Stimulated activated CD8-positive, alpha-beta memory T cell treated with anti-CD3 and anti-CD28 coated beads, Interleukin-7, amount 100 ng/mL, for 4 hours (primary cell): ENCODE measurements at places on chromosomes 7 and 10.

DNA sequence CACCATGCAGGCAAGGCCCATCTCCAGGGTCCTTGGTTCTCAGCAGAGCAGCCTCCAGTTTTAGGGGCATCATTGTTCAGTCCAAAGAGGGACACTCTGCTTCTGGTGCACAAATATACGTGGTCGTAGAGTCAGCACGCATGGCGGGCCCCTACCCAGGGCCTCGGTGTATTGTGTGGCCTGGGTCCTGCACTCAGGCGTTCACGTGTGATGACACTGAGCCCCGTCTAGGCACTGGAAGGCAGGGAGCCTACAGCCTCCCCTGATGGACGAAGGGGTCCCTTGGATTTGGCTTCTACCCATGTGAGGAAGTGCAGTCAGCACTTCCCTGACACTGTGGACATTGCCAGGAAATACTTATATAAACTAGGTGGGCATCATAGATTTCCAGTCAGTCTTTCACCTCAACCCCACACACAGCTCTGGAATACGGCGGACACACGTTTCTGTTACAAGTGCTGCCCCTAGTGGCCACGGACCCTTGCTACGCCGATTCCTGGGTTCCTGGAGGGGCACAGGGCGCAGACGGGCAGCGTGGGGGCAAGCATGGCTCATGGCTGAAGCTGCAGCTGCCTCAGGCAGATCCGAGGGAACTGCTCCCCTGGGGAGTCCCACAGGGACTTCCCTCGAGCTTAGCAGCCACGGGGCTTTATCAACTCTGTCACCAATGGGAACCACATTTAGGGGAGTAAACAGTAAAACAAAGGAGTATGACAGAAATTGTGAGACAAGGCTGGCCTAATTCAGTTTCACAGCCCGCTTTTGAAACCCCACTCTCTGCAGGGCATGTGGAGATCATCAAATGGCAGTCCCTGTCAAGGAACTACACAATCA, 25.4 kb downstream of the AIFM2 start:
- DNase-seq: no peak

DNA sequence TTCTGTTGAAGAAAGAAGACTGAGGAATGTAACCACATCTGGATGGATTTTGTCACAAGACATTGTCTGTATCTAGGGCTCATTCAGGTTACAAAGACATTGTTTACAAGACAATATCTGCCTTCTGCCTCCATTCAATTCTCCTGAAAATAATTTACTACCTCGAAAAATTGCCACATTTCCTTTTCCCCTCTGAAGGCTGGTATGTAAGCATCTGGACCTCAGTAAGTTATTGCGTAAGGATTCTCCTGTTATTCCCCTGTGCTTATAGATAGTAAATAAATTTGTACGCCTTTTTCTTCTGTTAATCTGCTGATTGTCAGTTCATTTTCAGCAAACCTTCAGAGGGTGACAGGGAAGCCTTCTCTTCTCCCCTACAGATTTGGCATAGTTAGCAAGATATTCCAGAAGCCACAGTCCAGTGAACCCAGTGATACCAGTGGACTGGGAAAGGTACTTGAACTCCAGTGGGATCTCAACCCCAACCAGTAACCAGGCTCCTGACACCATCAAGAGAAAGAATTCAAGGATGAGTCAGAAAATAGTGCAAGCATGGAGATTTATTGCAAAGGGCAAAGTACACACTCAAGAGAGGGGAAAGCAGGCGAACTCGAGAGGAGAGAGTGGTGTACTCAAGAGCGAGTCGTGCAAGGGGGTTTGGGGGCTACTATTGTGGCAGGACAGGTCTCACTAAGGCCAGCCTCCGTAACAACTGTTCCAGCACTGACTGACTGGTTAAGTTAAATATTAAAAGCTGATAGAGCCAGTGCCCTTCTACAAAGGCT, 706.9 kb upstream of the GHITM start:
- DNase-seq: no peak

- no peak for DNase-seq
Observed at GRCh38 chr7:48411619-48412018, 240.4 kb downstream of the ABCA13 start.

GRCh38 chr10:85946713-85947326, 419.8 kb downstream of the GRID1 start:
- no peak for DNase-seq

GRCh38 chr10:3323865-3324498, 151.4 kb upstream of the PITRM1 start:
- DNase-seq: no peak

- no peak for DNase-seq
Observed at GRCh38 chr10:97505152-97505551, 6.4 kb downstream of the UBTD1 start.

DNA sequence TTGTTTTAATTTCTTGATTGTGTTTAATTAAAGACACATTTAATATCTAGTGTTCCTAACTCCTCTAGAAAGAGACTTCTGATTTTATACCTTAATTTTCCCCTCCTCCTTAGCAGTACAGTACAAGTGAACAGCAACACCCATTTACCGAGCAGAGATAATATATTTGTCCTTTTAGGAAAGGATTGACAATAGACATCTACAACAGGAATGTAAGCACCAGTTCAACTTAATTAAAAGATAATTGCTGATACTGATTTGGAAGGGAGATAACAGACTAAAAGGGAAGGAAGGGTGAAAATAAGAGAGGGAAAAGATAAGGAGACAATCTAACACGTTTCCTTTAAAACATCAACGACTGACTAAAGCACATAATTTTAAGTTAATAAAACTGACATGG, 119.3 kb downstream of the SRPK2 start:
- DNase-seq: no peak

DNA sequence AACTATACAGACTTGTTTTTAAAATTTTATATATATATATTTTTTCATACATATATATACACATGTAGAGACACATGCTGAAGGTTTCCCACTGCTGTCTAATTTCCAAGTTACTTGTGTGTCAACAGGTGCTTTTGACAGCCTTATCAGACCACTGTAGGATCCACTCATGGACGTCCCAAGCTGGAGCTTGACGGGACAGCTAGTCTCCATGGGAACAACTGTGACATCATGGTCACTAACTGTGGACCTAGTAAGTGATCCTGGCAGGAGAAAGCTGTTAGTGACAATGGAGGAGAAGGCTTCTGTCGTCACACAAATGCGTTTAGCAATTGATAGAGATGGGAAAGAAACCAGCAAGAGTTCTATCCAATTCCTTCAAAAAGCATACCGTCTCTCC, 60.2 kb upstream of the DDC start:
- no peak for DNase-seq

GRCh38 chr10:83289948-83290347, 849.4 kb upstream of the GHITM start:
- no peak for DNase-seq

DNA sequence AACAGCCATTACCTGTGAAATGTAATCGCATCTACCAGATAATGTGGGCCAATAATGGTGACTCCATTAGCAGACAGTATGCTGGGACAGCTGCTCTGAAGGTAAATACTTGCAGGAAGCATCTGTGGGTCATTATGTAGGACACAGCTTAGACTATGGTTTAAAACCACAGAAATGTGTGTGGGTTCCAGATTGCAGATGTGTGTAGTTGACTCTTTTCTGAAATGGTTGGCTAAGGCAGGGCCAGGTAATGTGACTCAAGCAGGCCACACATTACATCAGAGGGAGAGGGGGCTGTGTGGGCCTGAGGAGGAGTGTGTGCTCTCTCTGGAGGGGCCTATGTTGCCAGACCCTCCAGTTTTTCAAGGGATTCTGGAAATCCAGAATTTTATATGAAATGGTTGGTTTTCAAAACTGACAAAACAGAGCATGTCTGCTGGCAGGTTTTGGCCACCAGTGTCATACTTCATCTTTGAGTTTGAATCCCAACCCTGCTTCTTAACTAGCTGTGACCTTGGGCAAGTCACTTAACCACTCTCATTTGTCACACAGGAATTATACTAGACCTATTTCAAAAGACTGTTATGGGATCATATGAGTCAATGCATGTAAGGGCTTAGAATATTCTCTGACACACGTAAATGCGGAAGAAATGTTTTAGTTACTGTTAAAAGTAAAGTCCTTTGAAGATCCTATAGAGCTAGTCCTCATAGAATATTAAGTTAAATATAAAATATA, 64.5 kb downstream of the MCMBP start:
- DNase-seq: no peak
